Neural crest cell (in vitro differentiated cells): ENCODE measurements at places on chromosomes 13 and 19.
A peak's percentile ranks its signal among the peaks of the same experiment; 100 is the strongest.

DNA sequence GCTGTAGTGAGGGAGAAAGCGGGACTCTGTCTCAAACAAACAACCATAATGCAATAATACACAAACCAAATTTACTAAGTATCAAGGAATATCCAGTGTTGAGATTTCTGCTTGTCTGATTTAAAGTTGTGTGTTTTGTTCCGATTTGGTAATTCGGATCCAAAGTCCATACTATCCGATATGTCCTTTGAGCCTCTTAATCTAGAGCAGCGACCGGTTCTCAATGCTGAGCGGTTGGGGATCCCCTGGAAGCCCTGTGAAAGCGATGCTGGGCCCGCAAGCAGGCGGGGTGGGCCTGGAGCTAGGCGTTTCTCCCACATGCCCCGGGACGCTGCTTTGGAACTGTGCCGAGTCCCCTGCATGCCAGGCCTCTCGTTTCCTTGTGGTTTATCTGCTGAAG, 20.2 kb downstream of the C19orf44 start:
- no peak for DNase-seq

GRCh38 chr19:17423429-17424208, 3.8 kb downstream of the MVB12A start:
- DNase-seq, result no peak

DNA sequence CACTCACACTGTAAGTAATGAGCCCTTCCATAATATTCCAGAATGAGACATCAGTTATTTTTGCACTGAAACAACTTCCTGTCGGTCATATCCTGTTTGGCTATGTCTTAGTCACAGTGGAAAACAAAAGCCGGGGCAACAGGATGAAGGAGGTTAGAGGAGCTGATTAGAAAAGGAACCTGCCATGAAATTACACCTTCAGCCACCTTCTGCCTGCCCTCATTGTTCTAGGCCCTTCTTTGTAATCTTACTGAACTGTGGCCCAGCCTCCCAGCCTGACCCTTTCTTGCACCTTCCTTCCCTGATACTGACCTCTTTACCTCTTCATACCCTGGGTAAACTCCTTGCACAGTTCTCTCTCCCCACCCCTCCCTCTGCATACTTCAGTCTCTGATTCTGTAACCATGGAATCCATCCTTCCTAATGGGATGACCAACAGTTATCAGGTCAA, 67.3 kb downstream of the DOCK9 start:
- no peak for DNase-seq

DNA sequence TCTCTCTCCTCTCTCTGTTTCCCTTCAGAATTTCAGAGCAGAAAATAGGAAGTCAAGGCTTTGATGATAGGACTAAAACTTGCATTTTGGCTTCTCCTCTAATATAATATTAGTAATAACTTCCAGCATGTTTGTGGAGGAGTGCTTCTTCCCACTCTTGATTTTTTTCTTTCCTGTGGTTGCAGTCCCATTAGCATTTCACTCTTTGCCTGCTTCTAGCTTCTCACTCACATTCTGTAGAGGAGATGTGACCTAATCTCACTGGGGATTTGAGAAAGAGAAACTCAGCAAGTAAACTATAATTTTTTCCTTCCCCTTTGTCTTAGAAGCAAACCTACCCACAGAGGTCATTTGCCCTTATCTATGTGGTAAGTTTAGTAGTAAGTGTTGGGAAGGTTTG, 169.4 kb upstream of the HTR2A start:
- DNase-seq, result no peak

- DNase-seq, result no peak
These were observed 170.0 kb upstream of the RNF113B start for GRCh38 chr13:98346904-98347636.

DNA sequence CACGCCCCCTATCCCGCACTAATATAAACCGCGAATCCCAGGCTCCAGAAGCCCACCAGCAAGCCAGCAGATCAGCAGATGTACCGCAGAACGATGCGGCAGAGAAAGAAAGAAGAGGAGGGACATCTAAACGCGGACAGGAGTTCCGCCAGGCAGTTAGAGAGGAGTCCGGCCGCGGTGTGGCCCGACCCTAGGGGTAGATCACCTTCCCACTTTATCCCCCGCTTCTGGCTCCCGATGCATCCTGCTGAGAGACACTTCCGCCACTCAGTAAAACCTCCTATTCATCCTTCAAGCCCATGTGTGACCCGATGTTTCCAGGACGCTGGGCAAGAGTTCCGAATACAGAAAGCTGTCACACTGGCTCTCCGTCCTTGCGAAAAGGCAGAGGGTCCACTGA, 1046.8 kb downstream of the SLITRK5 start:
- no peak for DNase-seq

GRCh38 chr13:69292789-69293425, 814.7 kb upstream of the ATXN8OS start:
- no peak for DNase-seq

GRCh38 chr13:113532156-113532806, 41.8 kb upstream of the DCUN1D2 start:
- no peak for DNase-seq

DNA sequence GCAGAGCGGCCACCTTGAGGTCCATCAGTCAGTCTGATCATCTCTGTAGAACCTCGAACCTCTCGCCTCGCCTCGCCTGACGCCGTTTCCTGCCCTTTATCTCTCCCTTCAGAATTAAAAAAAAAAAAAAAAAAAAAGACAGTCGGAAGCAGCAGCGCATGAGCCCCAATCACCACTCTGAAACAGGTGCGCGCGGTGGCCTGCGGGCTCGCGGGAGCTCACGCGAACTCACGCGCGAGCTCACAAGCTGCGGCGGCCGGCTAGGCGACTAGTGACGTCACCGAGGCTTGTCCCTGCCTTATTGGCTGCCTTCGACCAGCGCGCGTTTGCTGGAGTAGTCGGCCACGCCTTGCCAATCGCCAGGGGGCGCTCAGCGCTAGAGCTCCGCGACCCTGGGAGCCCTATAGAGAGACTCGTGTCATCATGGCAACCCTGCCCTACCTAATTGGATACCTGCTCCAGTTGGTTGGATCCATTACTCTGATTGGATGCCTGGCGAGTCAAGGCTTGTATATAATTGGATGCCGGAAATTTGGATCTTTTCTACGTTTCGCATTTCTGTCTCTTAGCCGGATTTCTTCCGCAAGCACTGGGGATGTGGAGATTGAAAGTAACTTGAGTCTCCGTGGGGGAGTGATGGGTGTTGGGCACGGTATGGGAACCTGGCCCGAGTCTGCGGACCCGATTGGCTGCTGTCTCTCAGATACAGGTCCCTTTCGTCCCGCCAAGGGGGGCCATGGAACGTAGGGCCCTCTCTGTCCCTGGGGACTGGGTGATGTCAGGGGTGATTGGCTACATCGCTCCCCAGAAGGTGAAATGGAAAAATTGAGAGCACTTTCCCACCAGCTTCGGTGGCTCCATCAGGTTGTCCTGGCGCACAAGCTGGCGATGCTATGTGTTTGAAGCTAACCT, 31.6 kb downstream of the SYT3 start:
- peak; percentile 97 for DNase-seq

- no peak for DNase-seq
These were observed 141.2 kb downstream of the URI1 start for GRCh38 chr19:30083125-30083681.

DNA sequence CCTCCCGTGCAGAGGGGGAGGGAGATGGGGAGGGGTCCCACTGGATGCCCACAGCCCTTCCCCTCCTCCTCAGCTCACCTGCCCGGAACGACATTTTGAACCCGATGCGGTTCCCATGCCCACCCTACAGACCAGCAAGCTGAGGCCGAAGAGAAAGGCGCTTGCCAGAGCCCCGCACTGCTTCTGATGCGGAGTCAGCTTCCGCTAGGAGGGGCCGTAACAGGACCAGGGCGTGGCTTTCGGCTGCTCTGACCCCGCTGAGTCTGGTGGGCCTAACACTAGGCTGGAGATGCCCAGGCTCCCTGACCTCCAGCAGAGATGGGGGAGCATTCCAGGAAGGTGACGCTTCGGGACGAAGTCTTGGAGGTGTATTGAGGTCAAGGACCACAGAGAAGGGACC, 6.7 kb downstream of the ONECUT3 start:
- DNase-seq, result no peak

GRCh38 chr19:56360841-56361240, 32.5 kb downstream of the ZNF582 start:
- no peak for DNase-seq

DNA sequence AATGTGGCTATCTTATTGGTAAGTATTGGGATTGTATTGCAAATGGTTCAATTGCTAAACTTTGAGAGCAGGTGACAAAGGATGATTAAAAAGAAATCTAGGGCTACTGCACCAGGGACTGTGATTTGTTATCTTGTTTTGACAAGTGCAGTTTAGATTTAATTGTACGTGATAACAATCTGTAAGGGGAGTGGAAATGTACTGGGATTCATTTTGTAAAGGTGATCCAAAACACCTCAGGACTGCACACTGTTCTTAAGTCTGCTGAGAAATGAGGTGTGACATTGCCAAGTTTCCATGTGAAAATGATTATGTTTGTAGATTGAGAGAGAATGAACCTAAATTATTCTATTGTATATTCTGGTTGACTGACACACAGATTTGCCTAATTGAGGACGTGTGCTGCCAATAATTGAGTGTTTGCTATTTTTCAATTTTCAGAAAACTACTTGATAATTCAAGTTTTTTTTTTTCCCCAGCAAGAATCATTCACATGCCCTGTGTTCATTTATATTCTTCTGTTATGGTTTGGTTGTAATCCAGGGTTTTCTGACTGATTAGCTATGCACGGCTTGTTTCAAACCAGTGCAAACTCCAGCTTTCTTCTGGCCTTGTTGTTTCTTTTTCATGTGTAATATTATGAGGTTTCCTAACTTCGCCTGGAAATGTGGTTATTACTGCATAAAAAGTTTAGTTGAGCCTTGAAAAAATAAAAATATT, 308.0 kb downstream of the OLFM4 start:
- DNase-seq, result no peak

DNA sequence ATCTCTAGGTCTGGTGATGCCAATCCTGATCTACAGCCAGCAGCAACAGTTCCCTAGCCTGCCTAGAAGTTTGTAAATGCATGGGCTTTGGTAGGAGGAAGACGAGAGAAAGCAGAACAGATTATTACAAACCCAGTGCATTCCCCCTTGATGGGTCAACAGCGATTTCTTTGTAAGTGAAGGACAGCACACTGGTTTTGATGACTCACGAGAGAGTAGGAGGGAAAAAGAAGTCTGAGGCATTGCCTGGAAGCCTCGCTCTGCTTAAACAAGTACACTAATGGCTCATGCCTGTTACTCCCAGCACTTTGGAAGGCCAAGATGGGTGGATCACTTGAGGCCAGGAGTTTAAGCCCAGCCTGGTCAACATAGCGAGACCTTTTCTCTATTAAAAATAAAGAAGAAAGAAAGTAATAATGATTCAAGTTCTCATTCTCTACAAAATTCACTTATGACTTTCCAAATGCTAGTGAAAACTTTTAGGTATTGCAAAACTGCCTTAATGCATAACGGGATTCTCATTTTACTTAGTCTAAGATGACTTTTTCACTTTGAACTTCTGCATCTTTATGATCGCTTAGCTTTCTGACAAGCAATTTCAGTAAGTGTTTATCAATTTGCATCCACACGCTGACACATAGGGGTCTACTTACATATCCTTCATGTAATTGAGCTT, 47.7 kb upstream of the USPL1 start:
- no peak for DNase-seq

DNA sequence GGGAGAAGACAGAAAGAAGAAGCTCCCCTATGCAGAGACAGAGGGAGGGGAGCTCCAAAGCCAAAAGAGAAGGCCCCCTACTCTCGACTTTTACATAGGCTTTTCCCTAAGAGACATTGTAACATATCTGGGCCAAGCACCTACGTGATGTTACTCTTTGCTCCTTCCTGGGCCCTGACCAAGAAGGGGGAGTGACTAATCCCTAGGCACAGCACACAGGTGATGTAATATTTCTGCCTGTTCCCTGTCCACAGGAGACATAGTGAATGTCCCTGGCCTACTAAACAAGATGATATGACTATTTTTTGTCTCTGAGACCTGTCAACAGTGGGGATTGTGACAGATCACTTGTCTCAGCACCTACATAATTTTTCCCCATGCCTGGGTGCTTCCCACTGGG, 15.9 kb upstream of the ZNF254 start:
- no peak for DNase-seq

DNA sequence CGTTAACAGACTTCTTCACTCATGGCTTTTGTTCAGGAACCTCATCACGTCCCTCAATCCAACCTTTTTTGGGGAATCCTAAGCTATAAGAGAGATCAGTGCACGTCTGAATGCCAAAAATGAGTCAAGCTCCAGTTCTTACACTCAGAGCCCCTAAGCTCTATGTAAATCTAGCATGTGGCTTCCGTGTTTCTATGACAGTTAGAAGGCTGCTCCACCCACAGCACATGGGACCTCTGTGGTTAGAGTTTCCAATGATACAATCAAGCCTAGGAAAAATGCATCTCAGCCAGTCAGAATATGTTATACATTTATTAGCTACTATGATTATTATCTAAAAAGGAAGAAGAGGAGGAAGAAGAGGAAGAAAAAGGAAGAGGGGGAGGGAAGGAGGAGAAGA, 135.9 kb downstream of the ENOX1 start:
- DNase-seq, result no peak

GRCh38 chr13:97189928-97190327, 32.2 kb upstream of the MBNL2 start:
- no peak for DNase-seq

DNA sequence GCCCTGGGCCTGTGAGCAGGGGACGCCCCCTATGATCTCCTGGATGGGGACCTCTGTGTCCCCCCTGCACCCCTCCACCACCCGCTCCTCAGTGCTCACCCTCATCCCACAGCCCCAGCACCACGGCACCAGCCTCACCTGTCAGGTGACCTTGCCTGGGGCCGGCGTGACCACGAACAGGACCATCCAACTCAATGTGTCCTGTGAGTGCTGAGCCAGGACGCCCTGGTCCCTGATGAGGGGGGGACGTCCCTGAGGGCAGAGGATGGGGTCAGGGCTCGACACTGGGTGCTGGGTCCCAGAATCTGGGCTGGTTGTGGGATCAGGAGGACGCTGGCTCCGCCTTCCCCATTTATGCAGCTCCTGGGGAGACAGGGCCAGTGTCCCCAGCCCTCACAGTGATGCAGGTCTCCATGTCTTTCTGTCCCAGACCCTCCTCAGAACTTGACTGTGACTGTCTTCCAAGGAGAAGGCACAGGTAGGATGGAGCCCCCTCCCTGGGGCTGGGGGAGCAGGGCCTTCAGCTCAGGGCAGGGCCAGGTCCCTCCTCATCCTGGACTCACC, 2.5 kb downstream of the SIGLEC7 start:
- no peak for DNase-seq

- no peak for DNase-seq
These were observed 16.3 kb upstream of the DNMT1 start for GRCh38 chr19:10211061-10211460.

GRCh38 chr19:36067681-36068080, 13.0 kb downstream of the WDR62 start:
- DNase-seq, result no peak

- no peak for DNase-seq
These were observed 97.0 kb downstream of the SLC7A1 start for GRCh38 chr13:29498426-29499040.

GRCh38 chr13:30802953-30803478, 67.7 kb downstream of the ALOX5AP start:
- DNase-seq, result peak; percentile 76
